GM04503 (cell line): ENCODE measurements at places on chromosomes 5 and 9.
A peak's percentile ranks its signal among the peaks of the same experiment; 100 is the strongest.

GRCh38 chr9:1837453-1838084 is 177.6 kb upstream of the SMARCA2 start:
- peak; percentile 3 for DNase-seq

DNA sequence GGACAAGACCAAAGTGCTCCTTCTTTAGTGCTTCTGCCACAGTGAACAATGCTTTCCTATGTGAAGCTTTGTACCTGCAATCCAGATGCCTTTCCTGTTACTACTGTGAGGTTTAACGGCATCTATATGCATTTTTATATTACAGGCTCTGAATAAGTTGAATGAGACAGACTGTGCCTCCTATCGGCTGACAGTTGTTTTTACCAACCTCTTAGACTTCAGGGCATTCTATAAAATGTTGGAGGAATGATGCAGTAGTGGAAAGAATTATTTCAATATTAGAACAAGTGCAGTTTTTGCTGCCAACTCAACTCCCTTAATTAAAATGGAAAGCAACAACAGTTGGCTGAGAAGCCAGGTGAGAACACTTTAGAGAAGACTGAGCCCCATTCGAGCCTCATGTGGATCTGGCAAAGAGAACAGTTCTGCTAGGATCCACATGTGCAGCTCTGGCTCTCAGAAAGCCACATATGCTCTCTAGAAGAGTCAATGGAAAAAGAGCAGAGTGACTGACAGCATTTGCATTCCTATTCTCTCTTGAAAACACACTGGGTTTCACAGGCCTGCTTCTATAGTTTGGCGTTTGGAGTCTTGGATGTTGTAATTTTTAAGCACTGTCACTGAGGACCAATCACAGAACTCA is 147.5 kb downstream of the LURAP1L start:
- DNase-seq = no peak

DNA sequence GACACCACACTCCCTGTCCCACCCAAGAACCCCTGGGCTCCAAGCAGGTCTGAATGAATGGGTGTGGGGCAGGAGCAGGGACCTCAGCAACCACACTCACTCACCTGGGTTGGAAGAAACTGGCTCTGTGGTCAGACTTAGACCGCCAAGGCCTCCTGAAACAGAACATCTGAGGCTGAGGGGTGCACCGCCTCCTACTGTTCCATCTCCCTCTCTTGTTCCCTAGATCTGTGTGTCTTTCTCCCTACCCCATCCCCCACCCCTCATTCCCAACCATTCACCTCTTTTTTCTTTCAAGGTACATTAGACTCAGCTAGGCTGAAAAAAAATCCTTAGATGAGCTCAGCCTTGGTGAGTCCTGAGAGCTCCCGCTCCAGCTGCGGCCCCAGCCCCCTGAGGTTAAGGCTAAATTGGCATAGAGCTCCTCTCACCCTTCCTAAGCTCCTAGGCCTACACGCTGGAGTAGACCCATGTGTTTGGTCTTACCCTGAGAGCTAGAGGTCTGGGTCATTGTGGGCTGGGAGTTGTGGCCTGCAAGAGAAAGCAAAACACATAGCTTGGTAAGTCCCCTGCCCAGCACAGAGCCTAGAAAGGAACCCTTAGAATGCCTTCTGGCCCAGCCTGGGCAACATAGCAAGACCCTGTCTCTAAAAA is 4.8 kb downstream of the ECSCR start:
- no peak for DNase-seq

GRCh38 chr9:82543726-82544125 is 519.2 kb downstream of the RASEF start:
- no peak for DNase-seq

DNA sequence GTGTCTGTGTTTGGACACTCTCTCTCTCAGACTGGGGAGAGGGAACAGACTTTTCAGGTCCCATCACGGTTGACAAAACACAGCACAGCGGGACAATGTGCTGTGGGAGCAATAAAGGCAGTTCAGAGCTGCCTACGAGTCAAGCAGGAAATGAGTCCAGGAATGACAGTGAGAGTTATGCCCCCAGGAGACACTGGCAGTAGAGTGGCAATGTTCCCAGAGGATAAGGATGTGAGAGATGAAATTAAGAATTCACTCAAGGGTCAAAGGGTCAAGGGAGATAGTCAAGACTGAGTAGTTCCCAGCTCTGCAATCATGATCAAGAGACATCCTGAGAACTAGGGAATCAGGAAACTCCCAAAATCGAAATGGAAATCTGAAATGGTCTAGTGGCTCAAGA is 156.1 kb downstream of the LURAP1L start:
- DNase-seq = peak; percentile 33
